ENCODE measurements at places on chromosomes 16 and 17.
A peak's percentile ranks its signal among the peaks of the same experiment; 100 is the strongest.

GRCh38 chr17:50618300-50618699 is 16.4 kb upstream of the ABCC3 start:
- no peak for DNase-seq

GRCh38 chr17:13590441-13590840 is 11.3 kb downstream of the HS3ST3A1 start:
- no peak for DNase-seq

- no peak for DNase-seq
Observed at GRCh38 chr16:4572715-4573114, 16.6 kb downstream of the C16orf96 start.

- no peak for DNase-seq
Observed at GRCh38 chr17:59299400-59300092, 31.9 kb upstream of the YPEL2 start.

GRCh38 chr17:41534899-41535546 is 6.9 kb upstream of the KRT19 start:
- DNase-seq, result no peak

GRCh38 chr17:41647940-41648410 is 23.6 kb upstream of the KRT17 start:
- DNase-seq, result peak; percentile 91

- DNase-seq, result no peak
Observed at GRCh38 chr16:30539000-30539964, 4.6 kb upstream of the ZNF747 start.

DNA sequence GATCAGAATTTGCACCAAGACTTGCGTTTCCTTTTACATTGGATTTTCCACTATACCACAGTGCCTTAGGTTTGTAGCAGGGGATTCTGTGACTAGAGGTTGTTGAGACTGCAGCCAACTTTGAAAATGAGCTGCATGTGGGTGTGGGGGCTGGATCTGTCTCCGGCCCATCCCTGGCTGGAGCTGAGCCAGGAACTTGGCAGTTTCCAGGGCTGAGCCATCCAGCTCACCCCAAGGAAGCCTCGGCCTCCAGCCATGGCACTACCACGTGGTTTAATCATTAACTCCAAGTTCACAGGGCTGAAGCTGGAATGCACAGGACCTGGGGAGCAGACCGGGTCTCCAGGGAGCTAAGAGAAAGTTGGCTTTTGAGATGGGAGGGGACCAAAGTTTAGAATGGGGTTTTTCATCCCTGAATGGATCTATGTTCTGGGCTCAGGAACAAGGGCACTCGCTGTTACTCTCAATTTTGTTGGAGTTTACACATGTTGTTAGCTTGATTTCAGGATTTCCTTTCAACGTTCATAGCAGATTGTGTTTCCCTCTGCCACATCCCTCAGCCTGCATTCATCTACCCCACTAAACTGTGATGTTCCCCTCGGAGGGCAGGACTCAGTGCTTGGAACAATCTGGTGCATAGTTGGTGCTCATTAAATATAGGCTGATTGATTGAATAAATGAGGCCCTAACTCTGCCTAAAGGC is 42.3 kb upstream of the HNF1B start:
- DNase-seq, result no peak

DNA sequence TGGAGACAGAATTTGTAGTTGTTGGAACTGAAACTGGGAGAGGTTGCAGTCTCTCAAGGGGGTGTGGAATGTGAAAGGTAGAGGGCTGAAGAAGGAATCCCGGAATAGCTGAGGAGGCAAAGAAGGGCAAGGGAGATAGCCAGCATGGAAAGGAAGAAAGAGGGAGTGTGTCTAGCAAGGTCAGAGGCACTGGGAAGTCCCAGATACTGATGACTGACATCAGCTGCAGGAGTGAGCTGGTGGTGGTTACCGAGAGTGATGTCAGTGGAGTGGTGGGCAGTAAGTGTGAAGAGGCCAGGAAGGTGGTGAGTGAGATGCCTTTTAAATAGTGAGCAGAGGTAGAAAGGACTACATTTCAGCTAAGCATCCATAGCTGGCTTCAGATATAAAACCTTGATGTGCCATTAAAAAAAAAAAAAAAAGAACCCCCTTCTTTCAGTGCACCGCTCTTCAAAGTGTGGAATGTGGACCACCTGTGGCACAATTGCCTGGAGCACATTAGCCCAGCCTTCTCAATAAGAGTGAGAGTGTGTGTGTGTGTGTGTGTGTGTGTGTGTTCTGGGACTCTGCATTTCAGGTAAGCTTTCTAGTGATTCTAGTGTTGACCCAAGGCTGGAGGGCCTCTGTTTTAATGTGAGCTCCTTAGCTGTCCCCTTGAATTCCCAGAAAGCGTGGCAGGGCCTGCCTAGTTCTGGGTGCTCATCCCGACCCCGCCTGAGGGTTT is 8.5 kb downstream of the PRMT7 start:
- DNase-seq, result no peak
